Sigmoid colon (tissue), 7 donors: ENCODE measurements at places on chromosomes 4 and X. TPM values are rescaled to one million over a fixed set of nuclear protein-coding genes. Genes with fewer than 3 reads are reported as not detected.

GRCh38 chrX:38365954-38366353 is 13.6 kb downstream of the OTC start:
- no peak for DNase-seq

DNA sequence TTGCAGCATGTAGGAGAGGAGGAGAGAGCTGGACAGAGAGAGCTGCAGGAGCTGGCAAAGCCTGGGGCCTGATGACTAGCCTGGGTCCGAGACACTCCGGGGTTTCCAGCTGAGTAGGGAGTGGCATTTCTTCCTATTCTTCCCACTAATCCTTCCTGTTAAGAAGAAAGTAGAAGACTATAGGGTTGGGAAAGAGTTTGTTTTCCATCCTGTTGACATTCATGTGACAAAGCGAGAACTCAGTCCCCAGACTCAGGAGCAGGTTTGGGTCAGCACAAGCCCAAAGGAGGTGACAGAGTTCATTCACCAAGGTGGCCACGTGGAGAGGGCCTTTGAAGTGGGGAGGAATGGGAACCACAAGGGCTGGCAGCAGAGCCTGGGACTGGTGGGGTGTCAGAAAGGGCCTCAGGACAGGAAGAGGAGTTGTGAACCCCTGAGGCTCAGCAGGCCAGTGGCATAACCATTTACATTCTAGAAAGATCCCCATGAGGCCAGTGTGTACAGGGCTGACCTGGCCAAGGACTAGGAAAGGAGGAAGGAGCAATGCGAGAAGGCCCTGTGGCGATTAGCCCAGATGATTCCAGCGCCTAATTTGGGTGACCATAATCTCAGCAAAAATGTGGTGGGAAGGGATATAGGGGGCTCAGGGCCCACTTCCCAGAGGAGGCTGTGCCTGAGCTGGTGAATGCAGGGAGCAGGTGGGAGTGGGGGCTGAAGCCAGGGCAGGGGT is 3.3 kb upstream of the HAUS3 start:
- no peak for DNase-seq

DNA sequence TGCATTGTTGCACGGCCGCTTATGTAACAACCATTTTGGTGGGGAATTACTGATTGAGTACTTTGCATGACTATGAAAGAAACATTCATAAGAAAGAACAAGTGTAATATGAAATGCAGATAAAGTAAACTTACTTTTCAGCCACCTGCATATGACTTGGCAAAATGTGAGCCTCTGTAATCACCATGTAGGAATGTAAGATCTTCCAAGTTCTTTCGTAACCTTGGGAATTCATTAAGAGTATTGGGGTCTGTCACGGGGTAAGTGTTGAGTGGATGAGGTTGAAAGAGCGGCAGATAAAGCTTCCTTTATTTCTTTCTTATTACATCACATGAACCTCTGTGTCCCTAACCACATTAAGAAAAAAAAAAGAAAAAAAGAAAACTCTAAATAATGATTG is 348.5 kb upstream of the NR3C2 start:
- no peak for DNase-seq

DNA sequence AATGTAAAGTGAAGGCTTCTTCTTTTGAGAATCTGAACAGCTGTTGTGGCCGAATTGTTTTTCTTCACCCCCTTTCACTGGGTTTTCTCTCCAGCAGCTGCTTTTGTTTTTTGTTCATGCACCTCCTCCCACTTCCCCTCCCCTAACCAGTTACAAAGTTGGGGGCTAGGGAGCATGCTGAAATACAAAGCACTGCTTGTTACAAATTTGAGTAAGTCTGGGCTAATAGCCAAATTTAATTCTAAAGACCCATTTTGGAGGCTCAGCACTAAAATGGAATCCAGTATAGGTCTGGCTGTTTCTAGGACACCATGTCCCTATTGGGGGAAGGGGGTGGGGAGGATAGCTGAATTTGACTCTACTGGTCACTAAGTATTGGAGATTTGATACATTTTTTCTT is 89.2 kb upstream of the GPM6B start:
- DNase-seq: no peak

TGIF2LX gene
- not detected for total RNA-seq
